ENCODE measurements at places on chromosomes 6 and 20.

- no peak for DNase-seq
Observed at GRCh38 chr6:43739642-43740091, 30.3 kb upstream of the VEGFA start.

DNA sequence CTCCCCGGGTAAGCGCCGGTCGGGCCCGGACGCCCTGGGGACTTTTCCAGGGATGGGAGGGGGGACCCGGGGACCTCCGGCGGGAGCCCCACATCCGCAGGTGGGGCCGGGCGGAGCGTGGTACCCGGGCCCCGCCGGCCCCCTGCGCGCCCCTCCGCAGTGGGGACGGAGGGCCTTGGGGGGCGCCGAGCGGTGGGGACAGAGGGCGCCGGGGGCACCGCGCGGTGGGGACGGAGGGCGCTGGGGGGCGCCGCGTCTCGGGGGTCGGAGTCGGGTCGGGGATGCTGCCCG, 270 bp downstream of the PLEKHG1 start:
- DNase-seq, result no peak

DNA sequence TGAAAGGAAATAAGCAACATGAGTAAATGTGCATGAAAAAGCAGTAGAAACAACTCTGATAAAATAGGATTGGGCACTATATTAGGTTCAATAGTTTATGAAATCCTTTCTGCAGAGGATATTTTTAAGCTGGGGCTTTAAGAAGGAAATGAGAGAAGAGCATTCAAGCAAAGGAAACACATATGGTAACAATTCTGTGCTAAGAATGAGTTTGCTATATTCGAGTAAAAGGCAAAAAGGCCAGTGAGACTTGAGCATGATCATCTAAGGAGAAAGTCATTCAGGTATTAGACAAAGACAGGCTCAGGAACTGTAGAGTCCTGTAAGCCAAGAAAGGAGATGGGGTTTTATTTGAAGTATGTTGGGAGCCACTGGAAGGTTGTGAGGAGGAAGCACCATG, 387.1 kb upstream of the FLRT3 start:
- DNase-seq, result no peak

GRCh38 chr6:21321531-21321930, 272.0 kb upstream of the SOX4 start:
- no peak for DNase-seq

All from stimulated activated CD8-positive, alpha-beta memory T cell treated with anti-CD3 and anti-CD28 coated beads, Interleukin-4, amount 100 ng/mL, for 4 hours (primary cell).